ENCODE measurements at places on chromosomes 6 and 20.

DNA sequence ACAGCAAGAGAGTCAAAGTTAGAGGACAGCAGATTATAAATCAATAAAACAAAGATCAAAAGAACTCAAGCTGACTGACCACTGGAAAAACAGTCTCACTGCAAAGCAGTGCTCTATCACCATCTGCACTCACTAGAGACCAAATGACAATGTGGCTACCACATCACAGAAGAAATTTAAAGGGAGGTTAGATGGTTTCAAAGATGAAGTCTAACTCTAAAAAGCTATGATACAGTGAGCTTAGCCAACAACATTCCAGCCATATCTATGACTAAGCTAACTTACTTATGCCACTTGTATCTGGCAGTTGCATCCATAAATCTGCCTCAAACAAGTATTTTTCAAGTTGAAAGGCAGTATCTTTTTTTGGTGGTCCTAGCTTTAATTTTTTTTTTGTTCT, 68.6 kb downstream of the ARHGAP18 start:
- DNase-seq = no peak

DNA sequence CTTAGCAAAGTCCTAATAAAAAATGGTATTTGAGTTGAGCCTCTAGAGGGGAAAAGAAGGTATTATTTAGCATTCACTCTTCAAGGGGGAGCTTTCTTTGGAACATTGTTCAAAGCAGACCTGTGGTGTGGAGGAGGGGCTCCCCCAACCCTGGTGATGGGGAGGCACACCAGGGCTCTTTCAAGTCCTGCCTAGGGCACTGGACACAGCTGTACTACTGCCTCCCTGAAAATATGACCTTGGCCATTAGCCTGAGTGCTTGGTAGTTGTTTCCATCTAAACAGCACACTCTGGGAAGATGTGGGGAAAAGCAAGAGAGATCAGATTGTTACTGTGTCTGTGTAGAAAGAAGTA, 215.1 kb upstream of the CNR1 start:
- DNase-seq = no peak

GRCh38 chr20:51417250-51418136, 125.0 kb downstream of the NFATC2 start:
- no peak for DNase-seq

DNA sequence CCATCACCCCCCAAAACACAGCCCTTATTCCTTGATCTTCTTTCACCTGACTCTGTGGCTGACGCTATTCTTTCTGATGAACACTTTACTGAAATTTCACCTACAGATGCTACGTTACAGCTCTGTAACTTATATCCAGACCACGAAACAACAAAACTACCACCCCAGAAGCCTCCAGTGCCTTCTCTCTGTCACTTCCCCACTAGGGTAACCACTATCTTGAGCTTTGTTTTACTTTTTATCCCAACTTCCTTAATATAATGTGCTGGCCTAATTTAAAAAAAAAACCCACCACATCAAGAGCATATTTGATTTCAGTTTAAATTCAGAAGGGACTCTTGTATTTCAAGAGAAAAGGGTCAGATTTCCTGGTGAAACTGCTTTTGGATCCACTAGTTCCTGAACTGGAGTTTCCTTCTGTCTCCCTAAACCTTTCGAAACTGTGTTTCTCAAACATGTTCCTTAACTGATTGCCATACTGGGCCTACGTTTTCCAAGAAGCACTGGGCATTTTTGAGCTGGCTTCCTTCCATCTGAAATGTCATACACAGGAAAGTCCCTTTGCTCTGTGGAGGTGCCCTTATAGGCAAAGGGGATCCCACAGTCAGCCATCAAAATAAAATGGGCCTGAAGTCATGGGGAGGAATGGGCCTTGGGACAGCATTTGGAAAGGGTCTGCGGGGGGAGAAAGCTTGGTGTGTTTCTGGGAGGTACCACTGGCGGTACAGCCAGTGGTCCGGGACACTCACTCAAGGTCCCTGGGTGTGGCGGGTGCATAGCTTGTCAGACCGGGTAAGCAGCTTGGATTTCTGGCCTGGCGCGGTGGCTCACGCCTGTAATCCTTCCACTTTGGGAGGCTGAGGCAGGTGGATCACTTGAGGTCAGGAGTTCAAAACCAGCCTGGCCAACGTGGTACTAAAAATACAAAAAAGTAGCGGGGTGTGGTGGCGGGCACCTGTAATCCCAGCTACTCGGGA, 25.8 kb upstream of the RTF2 start:
- no peak for DNase-seq

GRCh38 chr6:112883095-112883494, 536.0 kb downstream of the RFPL4B start:
- DNase-seq = no peak

DNA sequence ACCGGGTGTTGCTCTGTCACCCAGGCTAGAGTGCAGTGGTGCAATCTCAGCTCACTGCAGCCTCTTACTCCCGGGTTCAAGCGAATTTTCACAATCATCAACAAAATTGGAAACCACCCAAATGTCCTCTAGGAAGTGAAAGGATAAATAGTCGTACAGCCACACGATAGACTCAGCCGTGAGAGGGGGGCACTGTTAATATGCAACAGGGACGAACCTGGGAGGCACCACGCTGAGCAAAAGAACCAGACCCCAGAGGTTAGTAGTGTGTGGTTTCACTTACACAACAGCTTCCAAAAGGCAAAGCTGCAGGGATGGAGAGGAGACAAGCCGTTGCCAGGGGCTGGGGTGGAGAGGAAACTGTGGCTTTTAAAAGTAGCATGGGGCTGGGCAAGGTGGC, 30.1 kb upstream of the NTSR1 start:
- no peak for DNase-seq

- no peak for DNase-seq
Measured at GRCh38 chr6:100475554-100476320, 11.0 kb upstream of the SIM1 start.

- no peak for DNase-seq
Measured at GRCh38 chr6:2651536-2651935, 99.2 kb downstream of the MYLK4 start.

- DNase-seq = no peak
Measured at GRCh38 chr20:58551631-58552030, 36.4 kb upstream of the APCDD1L start.

DNA sequence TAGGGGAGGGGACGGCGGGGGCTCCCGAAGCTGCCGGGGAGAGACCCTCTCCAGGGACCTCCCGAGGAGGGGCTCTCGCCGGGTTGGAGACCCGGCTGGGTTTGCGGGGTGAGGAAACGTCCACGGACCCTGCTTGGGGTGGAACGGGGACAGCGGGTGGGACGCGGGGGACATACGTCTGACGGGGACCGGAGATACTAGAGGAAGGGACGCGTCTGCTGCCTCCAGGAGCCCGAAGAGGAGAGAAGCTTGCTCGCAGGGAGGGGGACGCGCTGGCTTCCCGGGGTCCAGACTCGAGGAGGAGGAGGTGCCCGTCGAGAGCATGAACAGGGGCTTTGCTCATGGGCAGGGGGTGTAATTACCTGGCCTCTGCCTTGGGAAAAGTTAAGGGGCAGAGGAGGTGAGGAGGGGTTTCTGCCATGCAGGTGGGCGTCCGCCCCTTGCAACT, 593 bp downstream of the DNMT3B start:
- no peak for DNase-seq

DNA sequence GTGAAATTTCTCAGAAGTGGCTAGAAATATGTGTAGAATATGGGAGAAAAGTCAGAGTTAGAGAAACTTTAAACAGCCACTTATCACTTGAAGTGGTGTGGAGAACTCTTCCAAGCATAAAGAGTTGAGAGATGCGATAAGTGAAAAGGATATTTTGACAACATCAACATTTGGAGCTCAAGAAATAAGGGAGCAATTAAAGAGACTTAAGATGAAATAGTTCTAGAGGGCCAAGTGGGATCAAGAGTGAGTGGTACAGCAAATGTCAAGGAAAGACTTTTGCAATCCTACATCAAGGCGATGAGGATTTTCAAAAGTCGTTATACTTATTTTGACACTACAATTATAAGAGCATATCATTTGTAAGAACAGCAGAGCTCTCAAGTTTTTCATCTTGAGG, 9.6 kb downstream of the RSPH4A start:
- DNase-seq = no peak

DNA sequence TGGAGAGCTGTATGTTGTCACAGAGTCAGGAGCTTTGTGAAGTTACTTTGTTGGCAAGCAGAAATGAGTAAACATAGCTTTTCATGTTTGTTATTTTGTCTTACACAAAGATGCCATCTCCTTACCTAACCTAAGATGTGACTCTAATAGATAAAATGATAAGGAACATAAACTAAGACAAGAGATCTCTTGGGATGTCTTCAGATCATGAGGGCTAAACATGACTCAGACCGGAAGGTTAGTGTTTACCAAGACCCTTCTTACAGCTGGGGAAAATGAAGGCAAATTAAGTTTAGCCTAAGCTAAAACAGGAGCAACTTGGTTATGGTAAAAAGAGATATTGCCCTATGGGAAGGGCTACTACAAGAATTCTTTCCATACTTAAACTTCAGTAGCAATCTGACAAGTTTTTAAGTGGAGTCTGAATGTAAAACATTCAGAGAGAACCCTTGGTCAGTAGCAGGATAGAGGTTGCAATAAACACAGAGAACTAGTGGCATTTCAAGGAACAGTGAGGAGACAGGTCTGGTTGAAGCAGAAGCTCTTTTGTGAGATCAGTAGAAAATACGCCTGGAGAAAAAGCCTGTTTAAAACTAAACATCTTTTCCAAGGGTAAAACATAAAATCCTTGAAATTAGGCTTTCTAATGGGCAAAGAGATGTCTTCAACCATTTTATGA, 29.9 kb downstream of the SGK1 start:
- DNase-seq = no peak

GRCh38 chr6:43978473-43979346, 148.5 kb downstream of the MRPL14 start:
- DNase-seq = no peak

- DNase-seq = no peak
Measured at GRCh38 chr20:41178904-41179432, 41.6 kb downstream of the PLCG1 start.

- no peak for DNase-seq
Measured at GRCh38 chr6:158826819-158827501, 7.8 kb upstream of the EZR start.

DNA sequence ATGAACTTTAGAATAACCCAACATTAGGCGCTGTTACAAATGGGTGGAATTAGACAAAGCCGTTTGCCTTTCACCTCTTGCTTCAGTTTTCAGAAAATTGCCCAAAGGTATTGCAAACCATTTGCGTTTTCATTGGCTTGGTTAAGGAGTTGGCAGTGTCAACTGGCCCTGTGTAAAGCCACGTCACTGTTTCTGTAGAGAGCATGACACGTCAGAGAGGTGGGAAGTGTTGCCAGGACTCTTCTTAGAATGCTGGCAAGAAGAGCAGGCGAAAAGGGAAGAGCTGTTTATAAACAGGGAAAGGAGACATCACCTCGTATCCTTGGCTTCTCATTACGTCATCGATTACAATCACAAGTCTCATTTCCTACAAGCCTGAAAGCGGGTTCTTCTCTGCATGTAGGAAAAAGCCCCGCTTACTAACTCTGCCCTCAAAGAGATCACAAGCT, 4.2 kb upstream of the IRF4 start:
- DNase-seq = no peak

DNA sequence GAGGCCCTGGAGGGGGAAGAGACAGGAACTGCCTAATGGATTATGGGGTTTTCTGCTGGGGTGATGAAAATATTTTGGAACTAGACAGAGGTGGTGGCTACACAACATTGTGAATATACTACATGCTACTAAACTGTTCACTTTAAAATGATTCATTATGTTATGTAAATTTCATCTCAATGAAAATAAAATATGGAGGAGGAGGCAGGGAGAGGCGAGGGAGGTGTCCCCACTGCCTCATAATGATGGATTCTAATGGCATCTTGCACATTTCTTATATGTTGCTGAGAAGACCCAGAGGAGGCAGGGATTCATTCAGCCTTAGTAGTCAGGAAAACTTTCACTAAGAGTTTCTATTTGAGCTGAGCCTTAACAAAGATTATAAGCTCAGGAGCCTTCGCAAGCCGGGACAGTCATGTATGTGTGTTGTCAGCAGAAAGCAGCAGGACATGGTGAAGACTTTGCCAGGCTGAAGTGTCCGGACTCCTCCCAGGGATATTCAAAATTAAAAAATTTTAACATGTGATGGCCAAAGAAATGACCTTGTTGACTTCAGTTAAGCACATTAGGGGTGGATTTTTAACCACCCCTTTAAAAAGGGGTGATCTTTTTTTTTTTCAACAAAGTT, 158.6 kb upstream of the PCSK2 start:
- DNase-seq = no peak

GRCh38 chr20:17645546-17646208, 36.4 kb downstream of the RRBP1 start:
- DNase-seq = no peak

DNA sequence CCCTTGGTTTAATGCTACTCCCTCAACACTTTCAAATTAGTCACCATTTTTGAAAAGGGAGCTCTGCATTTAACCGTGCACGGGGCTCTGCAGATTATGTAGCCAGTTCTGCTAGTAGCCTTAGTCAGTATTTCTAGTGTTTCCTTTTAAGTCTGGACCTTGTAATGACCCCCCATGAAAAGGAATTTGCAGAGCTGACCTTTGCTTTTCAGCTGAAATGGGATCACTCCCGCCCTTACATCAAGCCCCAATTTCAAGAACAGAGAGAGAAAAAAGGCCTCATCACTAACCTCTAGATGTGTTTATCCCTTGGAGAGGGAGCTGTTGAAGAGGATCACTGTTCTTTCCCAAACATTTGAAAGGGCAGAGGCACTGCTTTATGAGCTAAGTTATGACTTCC, 490.7 kb upstream of the BTBD3 start:
- no peak for DNase-seq

- DNase-seq = no peak
Measured at GRCh38 chr6:46876126-46876525, 45.6 kb downstream of the ADGRF5 start.

- DNase-seq = no peak
Measured at GRCh38 chr6:127332383-127332961, 10.9 kb downstream of the ECHDC1 start.

DNA sequence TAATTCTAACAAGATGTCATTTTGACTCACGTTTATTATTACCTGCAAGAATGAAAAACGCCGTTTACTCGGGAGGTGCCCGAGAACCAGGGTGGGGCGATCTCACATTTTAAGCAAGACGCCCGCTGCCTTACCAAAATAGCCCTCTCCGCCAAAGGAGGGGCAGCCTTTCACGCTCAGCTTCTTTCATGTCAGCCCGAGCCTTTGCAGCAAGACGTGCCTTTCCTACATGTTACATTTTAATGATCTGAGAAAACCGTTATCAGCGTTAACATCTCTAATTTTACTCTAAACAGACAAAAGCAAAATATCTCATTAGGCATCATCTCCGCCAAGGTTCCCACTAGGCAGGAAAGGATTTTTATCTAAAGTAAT, 2.0 kb downstream of the BACH2 start:
- peak; percentile 25 for DNase-seq

GRCh38 chr6:70502484-70502883, 64.2 kb upstream of the SDHAF4 start:
- DNase-seq = no peak

DNA sequence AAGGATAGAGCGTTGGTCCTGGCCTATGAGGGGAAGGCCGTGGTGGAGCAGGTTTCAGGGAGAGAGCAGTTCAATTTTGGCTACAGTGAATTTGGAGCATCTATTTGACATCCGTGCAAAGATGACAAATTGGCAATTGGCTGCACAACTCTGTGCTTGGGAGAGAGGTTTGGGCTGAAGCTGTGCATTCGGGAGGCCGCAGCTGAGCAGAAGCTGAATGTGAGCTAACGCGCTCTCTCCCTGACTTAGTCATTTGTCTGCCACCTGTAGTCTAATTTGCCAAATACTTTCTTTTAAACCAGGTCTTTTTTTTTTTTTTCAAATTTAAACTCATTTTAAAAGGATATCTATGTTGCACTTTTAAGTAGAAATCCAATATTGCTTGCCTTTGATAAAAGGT, 78.8 kb downstream of the PHACTR3 start:
- DNase-seq = no peak

- no peak for DNase-seq
Measured at GRCh38 chr20:48735112-48735511, 92.7 kb downstream of the PREX1 start.
